ENCODE measurements at places on chromosomes 5 and 9.

DNA sequence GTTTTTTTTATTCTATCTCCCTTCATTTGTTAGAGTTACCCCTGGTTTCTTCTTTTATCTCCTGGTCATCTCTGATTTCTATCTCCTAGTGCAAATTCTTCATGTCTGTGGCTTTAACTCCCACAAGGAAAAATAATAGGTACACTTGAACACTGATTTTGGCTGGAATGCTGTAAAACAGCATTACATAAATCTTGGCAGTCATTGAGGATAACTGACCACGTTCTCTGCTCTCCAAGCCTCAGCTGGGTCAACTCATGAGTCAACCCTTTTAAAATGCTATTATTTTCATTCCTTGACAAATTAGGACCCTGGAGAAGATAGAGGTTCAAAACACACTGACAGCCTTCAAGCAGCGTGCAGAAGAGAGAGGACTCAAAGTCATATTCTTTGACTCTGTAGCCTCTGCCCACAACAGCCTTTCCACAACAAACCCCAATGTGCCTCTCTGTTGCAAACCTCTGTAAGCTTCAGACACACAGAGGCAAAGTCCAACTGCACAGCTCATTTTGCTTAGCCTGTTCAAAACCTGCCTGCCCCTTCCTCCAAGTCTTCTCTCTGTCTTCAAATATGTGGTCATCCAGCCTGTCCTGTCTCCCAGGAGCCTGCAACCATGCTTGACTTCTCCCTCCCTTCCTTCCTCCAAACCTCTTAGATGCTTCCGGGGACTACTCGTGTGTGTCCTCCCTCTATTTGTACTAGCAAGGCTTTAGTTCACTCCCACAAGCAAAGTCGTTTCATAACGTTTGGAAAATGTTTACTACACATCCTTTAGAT is 398.4 kb downstream of the MED10 start:
- no peak for DNase-seq

DNA sequence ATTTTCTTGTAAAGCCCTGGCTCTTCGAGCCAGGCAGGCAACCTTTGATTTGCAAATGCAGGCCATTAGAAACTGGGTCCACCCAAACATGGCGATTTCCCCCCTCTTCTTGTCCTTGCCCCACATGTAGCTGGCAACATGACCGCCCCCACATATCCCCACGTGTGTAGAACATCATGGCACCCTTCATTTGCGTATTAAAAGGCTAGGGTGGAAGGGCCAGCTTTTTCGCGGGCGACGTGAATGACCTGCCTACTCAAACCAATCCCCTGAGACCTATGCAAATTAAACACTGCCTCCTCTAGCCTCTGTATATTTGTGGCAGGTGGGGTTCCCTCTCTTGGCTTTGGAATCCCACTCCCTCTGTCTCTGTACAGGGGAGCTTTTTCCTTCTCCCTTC is 107.0 kb upstream of the CLINT1 start:
- no peak for DNase-seq

- DNase-seq = no peak
Measured at GRCh38 chr9:131660466-131661405, 79.1 kb downstream of the RAPGEF1 start.

DNA sequence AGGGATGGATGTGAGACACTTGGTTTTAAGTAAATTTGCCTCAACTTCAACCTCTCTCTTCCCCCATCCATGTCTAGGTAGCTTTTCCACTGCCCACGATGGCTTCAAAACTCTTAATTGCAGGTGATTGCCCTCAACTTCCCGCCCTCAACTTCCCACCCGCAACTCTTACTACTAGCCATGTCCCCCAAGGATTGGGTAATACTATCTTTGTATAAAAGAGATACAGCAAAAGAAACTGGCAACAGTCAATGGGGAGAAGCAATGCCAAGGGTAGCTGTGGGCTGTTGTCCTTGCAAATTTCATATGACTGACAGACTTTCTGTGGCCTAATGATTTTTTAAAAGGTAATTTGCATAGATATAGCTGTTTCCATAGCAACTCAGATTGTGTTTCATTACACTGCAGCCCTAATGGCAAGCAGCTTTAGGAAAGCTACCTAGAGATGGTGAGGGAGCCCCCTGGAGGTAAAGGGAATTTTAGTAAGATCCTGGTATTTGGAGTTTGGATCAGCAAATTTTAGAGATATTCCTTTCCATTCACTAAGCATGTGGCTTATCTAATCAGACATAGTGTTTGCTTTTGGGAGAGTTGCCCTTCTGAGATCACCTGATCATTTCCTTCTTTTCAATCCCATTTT is 421.5 kb upstream of the DAP start:
- DNase-seq = no peak

- DNase-seq = no peak
Measured at GRCh38 chr5:139430015-139430414, 9.3 kb downstream of the DNAJC18 start.

DNA sequence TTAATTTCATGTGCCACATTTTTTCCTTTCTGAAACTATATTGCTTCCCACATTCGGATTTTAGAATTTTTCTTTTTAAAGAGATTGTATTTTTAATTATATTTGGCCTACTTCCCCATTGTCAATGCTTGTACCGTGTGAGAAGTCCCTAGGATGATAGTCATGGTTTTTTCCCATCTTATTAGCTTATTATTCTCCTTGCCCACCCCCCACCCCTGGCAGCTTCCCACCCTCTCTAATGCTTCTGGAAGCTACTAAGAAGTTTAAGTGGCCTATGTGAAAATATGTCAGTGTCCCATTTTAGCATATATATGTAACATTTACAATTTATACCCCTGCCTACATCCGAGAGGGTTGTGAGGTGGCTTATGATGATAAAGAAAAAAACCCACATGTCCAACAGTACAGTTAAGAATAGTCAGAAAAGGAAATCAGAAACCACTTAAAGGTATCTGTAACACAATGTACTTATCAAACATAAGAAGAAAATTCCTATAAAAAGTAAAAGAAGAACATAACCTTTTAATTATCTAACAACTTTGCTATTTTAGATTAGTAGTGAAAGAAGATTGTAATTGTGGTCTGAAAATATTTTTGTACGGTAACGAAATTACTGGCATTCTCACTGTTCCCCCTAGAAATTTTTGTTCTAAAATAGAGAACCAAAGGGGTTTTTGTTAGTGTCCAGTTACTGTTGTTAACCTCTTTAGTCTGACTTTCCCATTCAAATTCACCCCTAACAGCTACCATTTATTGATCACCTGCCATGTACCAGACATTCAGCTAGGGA is 62.1 kb downstream of the SLC44A1 start:
- DNase-seq = no peak

DNA sequence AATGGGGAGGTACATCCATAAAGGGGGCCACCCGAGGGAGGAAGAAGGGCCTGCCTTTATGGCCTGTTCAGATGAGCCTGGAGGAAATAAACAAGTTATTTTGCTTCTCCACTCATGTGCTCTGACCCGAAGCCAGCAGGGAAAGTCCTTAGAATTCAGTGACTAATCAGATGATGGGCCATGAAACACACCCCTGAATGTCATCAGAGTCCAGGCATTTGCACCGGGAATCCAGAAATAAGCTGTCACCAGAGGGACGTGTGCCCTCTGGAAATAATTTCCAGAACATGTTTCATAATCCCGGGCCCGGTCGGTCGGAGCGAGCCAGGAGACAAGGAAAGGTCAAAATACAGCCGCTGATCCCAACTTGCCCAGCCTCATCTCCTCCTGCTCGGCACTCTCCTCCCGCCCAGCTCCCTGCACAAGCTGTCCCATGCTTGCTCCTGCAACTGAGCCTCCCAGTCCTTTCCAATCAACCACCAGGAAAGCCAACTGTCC is 73.6 kb upstream of the ZNF622 start:
- no peak for DNase-seq

GRCh38 chr5:158590746-158591300 is 508.9 kb downstream of the EBF1 start:
- DNase-seq = no peak

- no peak for DNase-seq
Measured at GRCh38 chr5:19745247-19745646, 242.8 kb downstream of the CDH18 start.

Measured in activated CD4-positive, CD25-positive, alpha-beta regulatory T cell treated with anti-CD3 and anti-CD28 coated beads, Interleukin-2, amount 50 U/mL, for 72 hours (primary cell).